ENCODE measurements at places on chromosomes 7 and 10.
A peak's percentile ranks its signal among the peaks of the same experiment; 100 is the strongest.

DNA sequence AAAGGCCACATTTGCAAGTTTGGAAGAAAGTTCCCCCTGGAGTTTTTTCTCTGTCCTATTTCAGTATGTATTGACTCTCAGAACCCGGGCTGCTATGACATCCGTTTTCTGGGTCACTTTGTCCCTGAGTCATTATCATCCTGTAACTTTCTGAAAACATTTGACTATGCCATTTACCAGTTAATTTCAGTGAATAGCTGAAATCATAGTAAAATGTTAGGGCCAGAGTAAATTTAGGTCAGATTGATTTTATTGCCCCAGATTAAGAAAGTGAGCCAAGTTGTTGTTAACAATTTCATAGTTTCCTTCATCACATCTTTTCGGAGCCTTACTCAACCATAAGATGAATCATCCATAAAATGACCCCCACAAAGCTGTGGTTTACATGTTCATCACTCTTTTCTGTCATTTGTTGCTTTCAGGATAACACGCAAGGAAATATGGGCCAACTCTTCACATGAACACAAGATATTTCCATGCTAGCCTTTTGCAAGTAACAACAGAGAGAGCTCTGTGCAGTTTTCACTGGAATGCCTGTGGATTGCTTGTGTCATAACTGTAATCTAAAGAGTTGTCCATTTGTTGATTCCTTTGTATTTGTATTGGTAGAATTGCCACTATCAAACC, 3.9 kb upstream of the MACC1 start:
- no peak for DNase-seq

- DNase-seq = no peak
These were observed 10.0 kb downstream of the SFTPD start for GRCh38 chr10:79938728-79939406.

DNA sequence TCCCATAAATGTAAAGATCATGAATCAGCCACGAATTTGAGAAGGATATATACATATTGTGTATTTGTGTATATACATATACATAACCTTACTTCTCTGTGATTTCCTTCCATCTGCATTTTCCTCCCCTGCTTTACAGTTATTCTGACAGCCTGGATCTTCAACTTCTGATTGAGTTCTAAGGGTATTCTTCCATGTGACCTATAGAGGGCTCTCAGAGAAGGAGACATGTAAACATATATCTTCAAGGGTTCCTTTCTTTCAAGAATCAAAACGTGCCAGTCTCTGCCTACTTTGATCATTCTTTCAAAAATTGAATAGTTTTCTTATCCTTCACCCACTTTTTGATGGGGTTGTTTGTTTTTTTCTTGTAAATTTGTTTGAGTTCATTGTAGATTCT, 453.7 kb upstream of the POT1 start:
- no peak for DNase-seq

- peak; percentile 10 for DNase-seq
These were observed 20.7 kb downstream of the COX15 start for GRCh38 chr10:99711129-99711719.

GRCh38 chr10:100043796-100044195, 34.0 kb upstream of the DNMBP start:
- DNase-seq = no peak

DNA sequence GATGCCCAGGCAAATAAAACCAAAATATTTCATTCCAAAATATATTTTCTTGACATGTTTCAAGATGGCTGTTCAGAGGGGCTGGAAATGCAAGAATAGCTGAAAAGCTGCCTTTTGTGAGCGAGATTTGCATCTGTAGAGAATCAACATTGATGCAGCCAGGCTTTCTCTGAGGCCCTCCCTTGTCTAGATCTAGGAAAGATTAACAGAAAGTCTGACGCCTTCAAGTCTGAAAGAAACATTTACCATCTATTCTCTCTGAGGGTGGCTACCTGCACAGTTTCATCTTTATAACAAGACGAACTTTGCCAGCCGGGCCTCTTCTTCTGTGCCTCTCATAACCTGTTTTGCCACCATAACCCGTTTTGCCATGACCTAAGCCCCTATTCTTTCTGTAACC, 170.2 kb downstream of the AKR1D1 start:
- DNase-seq = no peak

DNA sequence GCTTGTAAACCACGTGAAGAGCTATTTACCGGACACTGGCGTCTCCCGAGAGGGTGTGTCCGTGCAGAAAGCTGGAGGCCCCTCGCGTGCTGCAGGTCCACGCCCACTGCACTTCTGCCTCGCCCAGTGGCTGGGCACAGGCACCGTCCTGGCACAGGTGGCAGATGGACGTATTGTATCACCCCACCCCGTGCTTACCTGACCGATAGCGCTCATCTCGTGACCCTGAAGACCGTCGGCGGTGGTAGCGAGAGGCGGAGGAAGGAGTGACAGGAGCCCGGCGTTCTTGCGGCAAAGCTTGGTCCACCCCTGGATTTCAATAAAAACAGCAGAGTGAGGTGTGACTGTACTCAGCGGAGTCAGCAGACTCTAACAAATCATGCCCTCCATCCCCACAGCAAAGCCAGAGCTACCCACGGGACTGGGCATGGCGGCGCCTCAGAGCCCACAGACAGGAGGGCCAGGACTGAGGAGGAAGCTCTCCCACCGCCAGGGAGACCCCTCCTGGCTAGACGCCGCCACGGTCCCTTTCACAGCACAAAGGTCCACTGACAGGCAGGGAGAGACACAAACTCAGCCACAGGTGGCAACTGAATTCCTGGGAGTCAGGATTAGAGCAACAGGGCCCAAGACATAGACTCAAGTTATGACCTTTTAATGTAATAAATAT, 217.1 kb downstream of the DIP2C start:
- DNase-seq = no peak

DNA sequence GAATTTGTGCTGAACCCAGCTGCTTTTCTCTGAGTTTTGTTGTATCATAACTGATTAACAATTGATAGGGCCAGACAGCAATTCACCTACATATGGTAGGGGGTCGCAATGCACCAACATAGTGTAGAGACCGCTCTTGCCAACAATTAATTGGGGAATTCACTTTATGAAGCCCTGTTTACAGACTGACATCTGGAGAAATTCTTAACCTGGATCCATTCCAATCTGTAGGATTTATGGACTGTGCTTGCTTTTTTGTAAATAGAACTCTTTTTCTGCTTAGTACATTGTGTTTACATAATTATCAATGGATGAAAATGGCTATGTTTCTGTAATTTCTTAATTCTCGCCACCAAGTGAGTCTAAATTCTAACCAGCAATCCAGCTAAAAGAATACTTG, 311.7 kb upstream of the BMPER start:
- no peak for DNase-seq

- no peak for DNase-seq
These were observed 74.3 kb upstream of the MKX start for GRCh38 chr10:27819781-27820531.

DNA sequence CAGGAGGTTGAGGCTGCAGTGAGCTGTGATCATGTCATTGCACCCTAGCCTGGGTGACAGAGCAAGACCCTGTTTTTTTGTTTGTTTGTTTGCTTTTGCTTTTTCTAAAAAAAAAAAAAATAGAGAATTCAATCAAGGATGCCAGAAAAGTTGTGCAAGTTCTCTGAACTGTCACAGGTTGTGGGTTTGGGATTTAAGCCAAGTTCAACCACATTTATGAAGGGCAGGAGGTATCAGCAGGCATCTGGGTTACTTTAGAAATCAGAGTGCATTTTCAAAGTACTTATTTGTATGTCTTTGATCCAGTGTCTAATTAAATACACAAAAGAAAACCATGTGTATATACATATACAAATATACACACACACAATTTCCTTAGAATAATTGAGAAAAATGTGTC, 151.2 kb upstream of the MINDY3 start:
- no peak for DNase-seq

DNA sequence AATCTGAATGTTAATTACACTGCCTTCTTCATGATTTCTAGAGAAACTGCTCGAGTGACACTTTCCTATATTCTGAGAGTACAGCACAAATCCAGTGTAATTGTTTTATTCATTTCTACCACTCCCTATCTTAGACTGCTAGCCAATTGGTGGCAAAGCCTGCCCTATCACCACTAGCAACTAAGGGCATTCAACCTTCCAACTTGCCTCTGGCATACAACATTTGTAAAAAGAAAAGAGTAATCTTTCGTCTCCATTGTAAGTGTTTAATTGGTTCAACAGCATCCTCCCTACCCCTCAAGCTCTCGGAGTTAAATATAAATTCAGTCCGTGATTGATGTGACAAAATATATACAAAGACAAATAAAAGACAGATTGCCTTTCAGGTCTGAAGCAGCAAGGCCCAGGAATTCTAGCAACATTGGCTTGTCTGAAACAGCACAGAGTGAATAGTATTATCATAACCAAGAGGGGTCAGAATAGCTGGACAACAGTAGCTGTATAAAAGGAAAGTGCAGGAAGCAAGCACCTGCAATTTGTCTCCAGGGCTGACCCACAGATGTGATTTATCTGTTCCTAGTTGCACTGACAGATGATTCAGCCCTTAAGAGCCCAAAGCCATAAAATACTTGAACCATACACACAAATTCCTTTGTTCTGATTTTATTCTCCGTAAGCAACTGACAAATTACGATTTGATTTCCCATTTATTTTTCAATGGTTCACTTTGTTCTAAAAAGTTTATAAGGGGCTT, 47.6 kb upstream of the ANKRD1 start:
- DNase-seq = no peak

GRCh38 chr7:158125091-158125490, 462.5 kb downstream of the PTPRN2 start:
- no peak for DNase-seq

DNA sequence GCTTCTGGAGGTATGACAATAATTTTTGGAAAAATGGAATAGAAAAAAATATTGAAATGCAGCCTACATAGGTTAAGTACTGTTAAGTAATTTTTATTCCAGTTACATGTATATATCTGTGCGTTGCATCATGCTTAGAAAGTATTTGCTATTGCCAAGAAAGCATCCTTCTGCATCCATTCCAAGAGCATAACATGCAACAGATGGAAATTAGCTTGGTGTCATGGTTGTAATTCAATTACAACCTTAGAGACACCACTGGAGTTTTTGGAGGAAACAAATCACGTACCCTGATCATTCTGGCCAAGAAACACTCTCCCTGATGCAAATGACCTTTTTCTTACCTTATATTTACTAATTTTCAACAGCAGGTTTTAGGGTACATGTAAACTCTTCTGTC, 1.7 kb downstream of the AKR1B1 start:
- DNase-seq = no peak

GRCh38 chr7:42244828-42245227, 7.8 kb upstream of the GLI3 start:
- no peak for DNase-seq

GRCh38 chr10:4686644-4686996, 139.4 kb upstream of the AKR1E2 start:
- DNase-seq = no peak

- no peak for DNase-seq
These were observed 67.1 kb downstream of the HK1 start for GRCh38 chr10:69345402-69345801.

- DNase-seq = no peak
These were observed 250.8 kb downstream of the CCDC3 start for GRCh38 chr10:12750526-12751201.

DNA sequence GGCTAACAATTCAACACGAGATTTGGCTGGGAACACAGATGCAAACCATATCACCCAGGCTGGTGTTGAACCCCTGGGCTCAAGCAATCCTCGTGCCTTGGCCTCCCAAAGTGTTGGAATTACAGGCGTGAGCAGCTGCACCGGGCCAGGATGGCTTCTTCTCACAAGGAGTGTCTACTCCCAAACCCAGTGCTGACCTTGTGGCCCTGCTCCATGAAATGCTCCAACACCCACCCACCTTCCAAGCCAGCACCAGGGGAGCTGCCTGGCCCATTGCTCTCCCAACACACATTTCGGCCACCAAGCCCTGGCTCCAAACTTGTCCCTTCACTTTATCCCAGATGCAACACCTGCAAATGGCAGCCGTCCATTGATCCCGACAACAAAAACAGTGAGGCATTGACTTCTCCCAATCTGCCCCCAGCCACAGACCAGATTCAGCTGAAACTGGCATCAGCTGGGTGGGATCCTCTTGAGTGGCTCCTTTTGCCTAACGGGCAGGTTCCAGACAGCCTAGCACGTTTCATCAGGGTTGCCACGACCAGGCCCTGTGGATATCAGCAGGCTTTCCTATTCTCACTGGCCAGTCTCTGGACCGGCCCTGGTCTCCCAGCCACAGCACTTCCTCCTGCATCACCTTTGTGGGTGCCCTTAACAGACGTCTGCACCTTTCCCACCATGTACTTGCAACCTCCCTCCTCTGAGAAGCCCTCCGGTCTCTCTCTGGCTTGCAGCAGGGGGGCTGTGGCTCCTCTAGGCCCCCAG, 105.7 kb upstream of the CARD11 start:
- DNase-seq = no peak

DNA sequence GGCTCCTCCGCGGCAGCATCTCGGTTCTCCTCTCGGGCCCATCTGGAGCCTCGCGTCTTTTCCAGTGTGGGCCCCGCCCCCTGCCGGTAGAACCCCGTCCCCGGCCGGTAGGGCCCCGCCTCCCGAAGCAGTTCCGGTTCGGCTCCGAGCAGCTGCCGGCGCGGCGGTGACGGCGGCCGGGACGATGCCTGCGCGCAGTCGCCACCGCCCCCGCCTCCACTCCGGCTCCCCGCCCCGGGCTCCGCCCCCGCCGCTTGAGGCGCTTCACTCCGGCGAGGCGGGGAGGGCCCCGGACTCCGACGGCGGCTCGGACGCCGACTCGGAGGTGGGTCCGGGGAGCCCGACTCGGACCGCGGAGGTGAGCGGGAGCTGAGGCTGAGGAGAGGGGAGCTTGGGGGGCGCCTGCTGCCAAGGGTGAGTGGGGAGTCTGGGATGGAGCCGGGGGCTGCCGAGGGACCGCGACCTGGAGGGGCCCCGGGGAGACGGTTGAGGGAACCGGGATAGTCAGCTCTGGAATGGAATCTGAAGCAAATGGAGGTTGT, at the start of gene SAMD8:
SAMD8 (plus strand) TSS at position 292 of the 542 bp plus-strand sequence. CDS start 38,873 bp downstream, outside the sequence.
- peak; percentile 97 for DNase-seq

DNA sequence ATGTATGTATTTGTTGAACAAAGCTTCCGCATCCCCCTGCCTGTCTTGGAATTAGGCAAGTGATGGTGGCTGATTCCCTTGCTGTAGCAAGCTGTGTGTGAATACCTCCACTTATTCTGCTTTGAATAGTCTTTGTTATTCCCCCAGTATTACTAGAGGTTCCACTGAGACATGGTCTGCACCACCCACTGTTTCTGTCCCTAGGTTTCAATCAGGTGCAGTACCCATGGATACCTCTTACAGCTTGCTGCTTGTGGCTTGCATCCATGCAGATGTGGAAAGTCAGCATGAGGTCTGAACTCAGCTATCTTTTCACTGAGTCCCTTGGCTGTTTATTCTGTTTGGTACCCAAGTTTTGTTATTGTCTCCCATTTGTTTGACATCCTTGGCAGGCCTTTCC, 447.4 kb downstream of the GRM8 start:
- DNase-seq = no peak

- DNase-seq = no peak
These were observed 8.8 kb upstream of the ZNF248 start for GRCh38 chr10:37865957-37866803.

DNA sequence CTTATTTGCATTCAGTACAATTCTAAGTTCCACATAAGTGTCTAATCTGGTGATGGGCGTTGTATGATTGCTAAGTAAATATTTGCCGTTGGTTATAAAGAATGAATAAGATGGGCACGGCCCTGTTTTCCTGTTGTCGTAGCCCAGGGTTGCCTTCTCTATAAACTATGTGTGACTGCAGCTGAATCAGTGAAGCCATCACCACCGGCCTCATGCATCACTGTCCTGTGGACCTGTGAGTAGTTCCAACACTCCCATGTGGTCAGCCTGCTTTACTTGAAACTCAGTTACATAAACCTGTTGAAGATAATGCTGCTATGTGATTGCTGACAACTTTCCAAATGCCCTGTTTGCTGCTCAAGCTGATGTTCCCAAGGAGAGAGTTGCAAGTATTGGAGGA, 21.6 kb upstream of the KLF6 start:
- no peak for DNase-seq
